NCI-H345 (cell line): ENCODE measurements at places on chromosomes 12 and 14.

- DNase-seq: no peak
These were observed 354.7 kb upstream of the TMTC1 start for GRCh38 chr12:30138483-30138882.

GRCh38 chr12:67645601-67646000 is 2.9 kb upstream of the DYRK2 start:
- no peak for DNase-seq

- no peak for DNase-seq
These were observed 159.3 kb downstream of the SLC2A13 start for GRCh38 chr12:39946361-39947280.

DNA sequence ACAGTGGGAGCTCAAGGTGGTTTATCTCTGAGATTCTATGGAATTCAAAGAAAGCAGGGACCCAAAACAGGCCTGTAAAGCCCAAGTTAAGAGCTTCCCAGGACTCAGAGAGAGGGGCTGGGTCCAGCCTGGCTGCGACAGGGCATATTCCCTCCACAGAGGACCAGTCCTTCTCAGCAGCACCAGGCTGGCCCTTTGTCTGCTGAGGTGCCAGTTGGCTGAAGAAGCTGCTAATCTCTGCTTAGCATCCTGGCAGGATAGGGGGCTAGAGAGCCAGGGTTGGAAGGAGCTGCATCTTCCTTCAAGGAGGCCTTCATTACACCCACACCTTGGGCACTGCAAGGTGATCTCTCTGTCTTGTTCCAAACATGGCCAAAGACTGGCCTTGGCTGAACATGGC is 68.3 kb upstream of the TUNAR start:
- DNase-seq: no peak

DNA sequence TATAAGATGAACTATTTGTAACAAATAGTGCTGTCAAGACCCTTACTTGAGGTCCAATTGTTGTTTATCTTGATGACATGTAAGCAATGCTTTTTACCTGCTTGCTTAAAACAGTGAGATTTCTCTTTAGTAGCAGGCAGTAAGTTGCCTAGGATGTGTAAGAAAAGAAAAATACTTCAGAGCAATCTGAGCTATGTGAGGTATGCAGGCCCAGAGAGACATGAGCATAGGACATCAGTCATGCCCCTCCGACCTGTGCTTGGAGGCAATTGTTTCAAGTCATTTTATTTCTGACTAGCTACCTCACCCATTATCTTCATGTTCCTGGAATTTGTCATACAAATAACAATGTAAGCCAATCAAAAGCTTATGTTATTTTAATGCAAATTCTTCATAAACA is 930.6 kb upstream of the FBXO33 start:
- no peak for DNase-seq

- DNase-seq: no peak
These were observed 29.1 kb downstream of the APPL2 start for GRCh38 chr12:105206686-105207374.

DNA sequence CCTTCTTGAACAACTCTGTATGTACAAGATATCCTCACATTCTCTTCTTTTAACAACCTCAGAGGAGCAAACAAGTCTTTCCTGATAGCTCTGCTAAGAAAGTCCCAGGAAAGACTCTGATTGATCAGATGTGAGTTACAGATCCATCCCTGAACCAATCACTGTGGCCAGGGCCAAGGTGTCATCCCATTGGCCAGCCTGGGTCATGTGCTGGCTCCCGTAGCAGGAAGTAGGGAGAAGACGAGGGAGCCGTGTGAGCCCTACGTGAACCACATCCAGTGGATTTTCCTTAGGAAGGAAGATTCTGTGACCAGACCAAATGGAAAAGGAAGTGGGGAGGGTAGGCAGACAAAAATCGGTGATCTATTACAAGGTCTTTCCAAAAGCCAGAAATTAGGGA is 5.6 kb downstream of the P2RX7 start:
- DNase-seq: no peak
